ENCODE measurements at places on chromosomes 16 and 17.

DNA sequence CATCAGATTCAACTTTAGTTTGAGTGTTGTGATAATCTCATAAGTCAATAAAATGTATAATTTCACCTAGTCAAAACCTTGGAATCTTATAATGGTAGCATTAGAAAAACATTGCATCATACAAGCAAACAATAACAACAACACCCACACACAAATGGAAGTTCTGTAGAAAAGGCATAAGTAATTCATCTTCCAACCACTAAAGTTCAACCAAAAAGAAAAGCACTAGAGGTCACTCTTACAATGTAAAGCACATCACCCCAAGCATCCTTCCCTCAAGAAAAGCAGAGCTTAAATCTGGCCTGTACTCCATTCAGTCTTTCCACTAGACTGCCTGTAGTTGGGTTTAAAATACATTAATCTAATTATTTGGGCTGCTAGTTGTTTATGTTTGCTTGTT, 1.8 kb downstream of the CNTNAP4 start:
- no peak for DNase-seq

- DNase-seq: no peak
These were observed 862 bp downstream of the ZNF232 start for GRCh38 chr17:5110816-5111215.

GRCh38 chr16:11687601-11688519, 19.6 kb downstream of the SNN start:
- no peak for DNase-seq

- DNase-seq: no peak
These were observed 257.3 kb downstream of the RBFOX3 start for GRCh38 chr17:79353548-79353947.

DNA sequence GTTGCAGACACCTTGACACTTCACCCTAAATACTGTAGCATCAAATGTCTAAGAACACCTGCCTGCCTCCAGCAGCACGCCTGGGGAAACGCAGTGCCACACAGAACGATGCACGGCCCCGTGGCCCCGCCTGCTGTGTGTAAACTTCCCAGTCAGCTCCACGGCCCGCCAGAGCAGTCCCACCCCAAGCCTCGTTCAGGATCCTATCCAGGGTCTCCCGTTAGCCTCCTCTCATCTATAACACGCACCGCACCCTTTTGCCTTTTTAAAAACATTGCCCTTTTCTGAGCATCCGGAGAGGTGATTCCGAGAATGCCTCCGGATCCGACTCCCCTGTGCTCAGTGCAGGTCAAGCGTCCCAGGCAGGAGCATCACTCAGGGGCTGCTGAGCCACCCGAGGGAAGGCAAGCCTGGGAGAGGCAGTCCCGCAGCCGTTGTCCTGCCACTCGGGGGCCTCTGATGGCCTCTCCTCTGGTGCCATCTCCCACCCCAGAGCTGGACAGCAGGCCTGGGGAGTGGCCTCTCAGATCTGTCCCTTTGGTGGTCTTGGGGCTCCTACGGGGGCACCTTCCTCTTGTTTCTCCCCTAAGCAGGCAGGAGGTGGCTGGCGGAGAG, 37.9 kb upstream of the SLC38A10 start:
- DNase-seq: no peak
